ENCODE measurements at places on chromosomes 2 and 18.

DNA sequence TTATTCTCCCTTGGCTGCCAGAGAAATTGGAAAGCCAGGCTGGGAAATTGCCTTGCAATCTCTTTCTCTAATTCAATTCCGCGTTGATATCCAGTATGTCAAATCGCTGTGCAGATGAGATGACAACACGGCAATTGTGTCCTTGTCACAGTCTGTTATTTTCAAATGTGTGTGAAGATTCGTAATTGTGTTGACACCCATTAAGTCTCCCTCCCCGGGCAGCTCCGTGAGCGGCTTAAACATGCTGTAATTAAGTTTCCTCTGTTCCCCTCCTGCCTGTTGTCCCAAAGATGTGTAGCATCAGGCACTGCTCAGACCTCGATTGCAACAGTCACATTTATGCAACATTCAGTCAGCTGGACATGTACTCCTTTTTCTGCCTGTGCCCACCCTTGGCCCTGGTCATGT, 209.5 kb downstream of the LPIN1 start:
- no peak for DNase-seq

- DNase-seq: no peak
These were observed 95.1 kb downstream of the DYM start for GRCh38 chr18:49365346-49365745.

GRCh38 chr2:173676647-173677046, 288.5 kb downstream of the SP3 start:
- DNase-seq: no peak

GRCh38 chr2:169393068-169393590, 30.8 kb upstream of the LRP2 start:
- DNase-seq: peak; percentile 92

DNA sequence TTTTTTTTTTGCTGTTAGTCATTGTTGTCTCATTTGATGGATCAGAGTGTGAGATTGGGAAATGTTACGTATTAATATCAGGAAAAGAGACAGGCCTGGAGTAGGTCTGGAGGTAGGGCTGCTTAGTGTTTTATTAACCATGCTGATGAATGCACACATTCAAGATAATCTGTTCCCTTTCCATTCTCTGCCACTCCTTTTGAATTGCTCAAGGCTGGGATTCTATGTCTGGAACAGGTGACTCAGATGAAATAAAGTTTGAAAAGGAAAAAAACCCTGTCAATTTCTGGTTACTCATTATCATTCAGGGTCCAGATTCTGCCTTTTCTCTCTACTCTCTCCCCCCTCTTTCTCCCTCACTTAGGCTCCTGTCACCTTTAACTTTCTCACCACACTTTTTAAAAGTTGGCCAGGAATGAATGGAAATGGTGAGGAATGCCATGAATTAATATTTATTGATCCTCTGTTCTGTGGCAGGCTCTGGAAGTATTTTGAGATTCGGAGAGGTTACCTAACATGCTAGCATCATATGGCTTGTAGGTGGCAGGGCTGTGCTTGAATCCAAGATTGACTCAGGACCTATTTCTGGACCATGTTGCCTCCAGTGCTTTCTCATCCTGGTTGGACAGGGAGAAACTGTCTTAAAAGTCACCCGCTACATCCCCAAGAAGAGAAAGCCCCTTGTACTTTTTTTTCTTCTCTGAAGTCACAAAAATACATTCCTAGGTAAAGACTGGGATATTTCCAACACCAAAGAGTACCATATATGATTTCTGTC, 40.2 kb downstream of the MAP4K4 start:
- DNase-seq: no peak

- no peak for DNase-seq
These were observed 274.7 kb downstream of the TWIST2 start for GRCh38 chr2:239122421-239123110.
